ENCODE measurements at places on chromosomes 7 and 10. TPM values are rescaled to one million over a fixed set of nuclear protein-coding genes. Genes with fewer than 3 reads are reported as not detected.

GRCh38 chr7:137958470-137959431, 43.1 kb downstream of the CREB3L2 start:
- DNase-seq, result no peak

CUBN gene
- 0.40 TPM for total RNA-seq

DNA sequence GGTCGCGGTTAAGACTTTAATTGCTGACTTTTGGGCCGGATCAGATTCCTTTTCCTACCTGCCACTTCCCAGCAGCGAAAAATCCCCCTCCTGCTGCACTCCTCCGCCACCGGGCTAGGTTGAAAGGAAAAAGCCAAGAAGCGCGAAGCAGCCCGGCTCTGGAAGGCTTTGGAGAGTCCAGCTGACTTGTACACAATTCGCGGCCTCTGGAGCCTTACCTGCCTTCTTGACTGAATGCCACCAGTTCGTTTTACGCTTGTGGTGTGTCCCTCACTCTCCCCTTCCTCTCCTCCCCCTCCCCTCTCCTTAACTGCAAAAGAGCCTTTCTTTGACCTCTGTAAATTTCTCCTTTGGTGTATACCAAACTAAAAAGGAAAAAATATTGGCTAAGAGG, 2.7 kb upstream of the FEZF1 start:
- no peak for DNase-seq

DNA sequence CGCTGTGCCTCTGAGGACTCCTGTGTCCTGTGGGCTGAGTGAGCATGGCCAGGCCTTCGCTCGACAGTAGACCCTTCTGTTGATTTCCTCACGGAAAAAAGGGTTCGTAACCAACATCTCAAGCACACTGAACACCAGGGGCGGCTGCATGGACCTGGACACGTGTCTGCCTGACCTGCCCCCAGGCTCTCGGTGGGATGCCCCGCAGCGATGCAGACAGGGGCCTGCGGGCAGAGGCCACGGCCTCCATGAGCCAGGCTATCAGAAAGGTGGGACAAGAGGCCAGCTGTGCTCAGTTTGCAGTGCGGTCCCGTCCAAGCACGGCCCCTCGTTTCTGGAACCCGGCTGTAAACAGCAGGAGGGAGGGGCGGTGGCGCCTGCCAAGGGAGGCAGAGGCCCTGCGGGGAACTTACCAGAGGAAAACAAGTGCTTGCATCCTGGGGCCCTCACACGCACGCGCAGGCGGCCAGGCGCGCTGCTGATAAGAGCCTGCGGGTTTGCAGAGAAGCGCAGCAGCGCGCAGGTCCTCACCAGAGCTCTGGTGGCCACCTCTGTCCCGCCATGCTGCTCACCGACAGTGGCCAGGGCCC, 10.6 kb downstream of the GPR146 start:
- DNase-seq, result peak; percentile 88

DNA sequence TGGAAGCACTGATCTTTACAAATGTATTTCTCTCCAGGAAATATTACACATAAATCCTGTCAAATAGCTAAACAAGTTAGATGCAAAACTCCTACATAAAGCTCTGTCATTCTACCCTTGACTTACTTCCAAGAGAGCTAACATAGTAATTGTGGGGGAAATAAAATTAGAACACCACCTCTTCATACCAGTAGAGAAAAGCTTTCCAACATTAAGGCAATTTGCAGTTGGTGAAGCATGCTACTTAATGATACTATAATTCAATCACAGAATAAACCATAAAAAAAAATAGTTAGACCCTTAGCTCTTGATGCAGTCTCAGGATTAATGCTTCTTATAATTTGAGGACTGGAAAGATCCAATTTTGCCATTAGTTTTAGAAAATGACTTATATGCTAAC, 35.2 kb downstream of the SEMA3A start:
- DNase-seq, result no peak

LUC7L2 gene
- total RNA-seq, result 172 TPM

DNA sequence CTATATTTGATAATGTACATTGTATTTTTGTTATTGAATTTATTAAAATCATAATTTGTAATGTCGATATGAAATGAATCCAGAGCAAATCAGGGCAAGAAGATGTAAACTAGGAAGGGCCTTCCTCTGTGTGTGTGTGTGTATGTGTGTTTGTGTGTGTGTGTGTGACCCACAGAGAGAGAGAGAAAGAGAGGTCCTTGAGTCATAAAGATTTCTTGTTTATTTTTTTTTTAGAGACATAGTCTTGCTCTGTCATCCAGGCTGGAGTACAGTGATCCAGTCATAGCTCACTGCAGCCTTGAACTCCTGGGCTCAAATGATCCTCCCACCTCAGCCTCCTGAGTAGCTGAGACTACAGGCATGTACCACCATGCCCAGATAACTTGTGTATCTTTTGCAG, 50.7 kb downstream of the INPP5F start:
- no peak for DNase-seq

Measured in activated CD4-positive, alpha-beta T cell treated with anti-CD3 and anti-CD28 coated beads, Interleukin-2, amount 10 ng/mL, durations not matched to agents 24 days and 14 days (primary cell).